ENCODE measurements at places on chromosomes 11 and 22. TPM values are rescaled to one million over a fixed set of nuclear protein-coding genes. Genes with fewer than 3 reads are reported as not detected.

Gene VSIG10L2
- total RNA-seq = not detected

DNA sequence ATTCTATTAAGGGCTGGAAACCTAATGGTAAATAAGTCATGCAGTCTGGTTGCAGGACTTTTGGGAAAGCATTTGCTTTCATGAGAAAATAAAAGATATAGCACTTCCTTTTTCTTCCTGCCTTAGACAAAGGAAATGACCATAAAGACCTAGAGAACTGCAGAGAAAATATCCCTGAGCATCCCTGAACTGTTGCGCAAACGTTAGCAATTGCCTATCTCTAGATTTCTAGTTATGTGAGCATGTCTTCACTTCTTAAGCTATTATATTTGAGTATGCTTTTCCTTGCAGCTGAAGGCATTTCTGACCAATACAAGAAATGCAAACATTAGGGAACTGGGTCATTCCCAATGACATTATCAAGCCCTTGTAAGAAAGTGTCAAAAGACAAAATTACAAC, 110.6 kb downstream of the KIF18A start:
- H3K36me3 ChIP-seq = no peaks in the 10 kb centered on the region
- peaks cover 4% of the 10 kb centered on the region for H3K27me3 ChIP-seq
- no peak for DNase-seq
- no peak overlapping the region for H3K27ac ChIP-seq
- no peaks in the 10 kb centered on the region for H3K4me1 ChIP-seq

DNA sequence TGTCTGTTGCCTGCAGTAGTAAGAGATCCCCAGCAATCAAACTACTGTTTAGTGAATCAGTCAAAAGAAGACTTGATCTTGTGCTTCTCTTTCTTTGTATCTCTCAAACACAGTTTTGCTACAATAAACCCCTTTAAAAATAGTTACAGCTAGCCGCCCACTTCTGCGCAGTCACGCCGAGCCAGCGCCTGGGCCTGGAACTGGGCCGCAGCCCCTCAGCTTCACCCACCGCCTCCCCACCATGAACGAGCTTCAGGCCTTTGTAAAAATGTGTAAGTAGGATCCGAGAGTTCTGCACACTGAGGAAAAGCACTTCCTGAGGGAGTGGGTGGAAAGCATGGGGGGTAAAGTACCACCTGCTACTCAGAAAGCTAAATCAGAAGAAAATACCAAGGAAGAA, 60.5 kb downstream of the CWC15 start:
- no peak overlapping the region for H3K4me3 ChIP-seq
- no peak for DNase-seq
- H3K4me1 ChIP-seq = peaks cover 2% of the 10 kb centered on the region
- no peak overlapping the region for H3K27ac ChIP-seq

GRCh38 chr11:26742966-26743365, 21.1 kb upstream of the SLC5A12 start:
- DNase-seq = no peak
- no peaks in the 10 kb centered on the region for H3K27me3 ChIP-seq
- H3K36me3 ChIP-seq = no peaks in the 10 kb centered on the region
- no peak overlapping the region for H3K4me3 ChIP-seq

- H3K27me3 ChIP-seq = no peaks in the 10 kb centered on the region
- no peak overlapping the region for H3K27ac ChIP-seq
- H3K4me1 ChIP-seq = peaks cover 8% of the 10 kb centered on the region
- no peak overlapping the region for H3K4me3 ChIP-seq
Measured at GRCh38 chr11:62747475-62748160, 6.3 kb downstream of the ZBTB3 start.

DNA sequence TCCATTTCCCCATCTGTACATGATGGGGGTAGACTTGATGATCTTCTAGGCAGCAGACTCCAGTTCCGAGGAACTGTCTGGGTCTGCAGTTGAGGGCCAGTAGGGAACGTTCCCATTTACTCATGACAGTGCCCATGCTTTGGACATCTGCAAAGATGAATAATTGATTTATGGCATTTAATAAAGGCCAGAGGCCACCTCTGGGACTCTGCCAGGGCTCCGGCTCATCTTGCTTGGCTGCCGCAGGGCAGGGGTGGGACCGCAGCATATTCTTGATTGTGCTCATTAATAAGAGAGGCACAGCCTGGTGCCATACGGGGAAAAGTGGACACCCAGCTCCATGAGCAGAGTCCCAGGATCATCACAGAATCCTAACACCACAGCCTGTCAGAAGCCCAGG, 28.1 kb upstream of the KLHL35 start:
- H3K4me3 ChIP-seq = no peak overlapping the region
- no peak for DNase-seq
- H3K4me1 ChIP-seq = peaks cover 3% of the 10 kb centered on the region
- no peaks in the 10 kb centered on the region for H3K27me3 ChIP-seq

DNA sequence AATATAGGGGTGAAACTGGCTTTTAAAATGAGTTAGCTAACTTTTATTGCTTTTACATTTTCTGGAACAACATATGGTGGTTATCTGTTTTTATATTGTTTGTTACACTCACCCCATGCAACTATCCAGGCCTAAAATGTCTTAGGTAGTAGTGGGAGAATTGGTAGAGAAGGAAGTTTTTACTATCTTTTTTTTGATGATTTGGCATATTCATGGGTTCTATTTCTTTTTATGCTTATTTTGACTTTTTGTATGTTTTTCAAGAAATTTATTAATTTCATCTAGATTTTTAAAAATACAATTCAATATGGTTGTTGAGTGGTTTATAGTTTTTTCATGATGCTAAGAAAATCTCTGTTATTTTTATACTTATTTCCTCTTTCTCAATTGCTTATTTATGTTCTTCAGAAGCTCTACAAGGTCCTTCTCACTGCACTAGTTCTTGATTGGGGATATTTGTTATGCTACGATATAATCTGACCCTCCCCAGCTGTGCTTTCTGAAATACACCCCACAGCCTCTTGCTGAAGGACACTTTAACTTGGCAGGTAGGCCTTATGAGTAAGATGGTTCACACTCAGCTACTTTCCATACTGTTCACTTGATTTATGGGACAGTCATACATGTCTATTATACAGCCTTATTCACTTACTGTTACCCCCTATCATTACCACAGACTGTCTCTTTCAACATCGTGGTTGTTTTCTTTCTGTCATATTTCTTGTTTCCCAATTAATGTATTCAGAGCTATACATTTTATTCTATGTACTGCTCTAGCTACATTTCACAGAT, 431.2 kb downstream of the METTL15 start:
- no peaks in the 10 kb centered on the region for H3K4me1 ChIP-seq
- no peak overlapping the region for H3K4me3 ChIP-seq
- no peak for DNase-seq
- H3K27me3 ChIP-seq = no peaks in the 10 kb centered on the region
- H3K36me3 ChIP-seq = no peaks in the 10 kb centered on the region
- no peak overlapping the region for H3K27ac ChIP-seq

GRCh38 chr11:13102865-13103539, 93.9 kb downstream of the RASSF10 start:
- H3K4me3 ChIP-seq = no peak overlapping the region
- peaks cover 2% of the 10 kb centered on the region for H3K4me1 ChIP-seq
- DNase-seq = no peak
- no peak overlapping the region for H3K27ac ChIP-seq
- peaks cover 41% of the 10 kb centered on the region for H3K27me3 ChIP-seq

DNA sequence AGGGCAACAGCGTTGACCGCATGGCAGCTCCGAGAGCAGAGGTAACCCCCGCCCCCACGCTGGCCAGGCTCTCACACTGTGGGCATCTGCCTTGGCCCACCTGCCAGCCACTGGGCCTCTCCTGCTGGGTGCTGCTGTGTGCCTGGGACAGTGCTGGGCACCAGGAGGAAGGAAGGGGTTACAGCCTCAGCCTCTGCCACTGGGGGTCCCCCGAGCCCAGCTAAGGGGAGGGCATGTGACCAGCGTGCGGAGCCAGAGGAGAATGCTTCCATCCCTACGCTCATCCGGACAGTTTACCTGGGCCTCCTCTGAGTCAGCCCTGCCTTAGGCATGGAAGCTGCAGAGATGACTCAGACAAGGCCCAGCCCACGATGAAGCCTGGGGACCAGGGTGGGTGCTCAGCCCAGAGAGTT, 10.9 kb downstream of the NCF4 start:
- peaks cover 17% of the 10 kb centered on the region for H3K4me1 ChIP-seq
- no peak for DNase-seq
- peak overlapping the region; percentile 90 for H3K27ac ChIP-seq
- H3K4me3 ChIP-seq = no peak overlapping the region

DNA sequence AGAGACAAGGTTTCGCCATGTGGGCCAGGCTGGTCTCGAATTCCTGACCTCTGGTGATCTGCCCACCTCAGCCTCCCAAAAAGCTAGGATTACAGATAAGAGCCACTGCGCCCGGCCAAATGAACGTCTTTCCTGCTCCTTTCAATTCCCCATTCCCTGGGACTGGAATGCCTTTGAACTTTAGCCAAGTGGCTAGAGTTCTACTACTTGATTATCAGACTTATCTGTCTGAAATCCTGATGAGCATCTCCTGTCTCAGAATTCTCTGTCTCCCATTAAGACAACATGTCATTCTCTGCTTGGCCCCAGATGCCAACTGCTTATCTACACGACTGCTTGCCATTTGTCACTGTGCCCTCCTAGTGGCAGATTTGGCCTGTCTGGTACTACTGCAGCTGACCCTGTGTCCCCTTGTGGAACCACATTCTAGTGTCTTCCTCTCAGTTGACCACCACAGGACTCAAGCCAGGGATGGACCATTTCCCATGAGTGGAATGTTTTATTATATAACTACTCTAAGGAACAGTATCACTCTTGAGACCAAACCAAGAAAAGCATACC, 33.1 kb upstream of the IPO7 start:
- no peak overlapping the region for H3K4me3 ChIP-seq
- H3K36me3 ChIP-seq = no peaks in the 10 kb centered on the region
- H3K4me1 ChIP-seq = peaks cover 7% of the 10 kb centered on the region

- no peak overlapping the region for H3K4me3 ChIP-seq
Measured at GRCh38 chr11:67999704-68000103, 4.2 kb downstream of the UNC93B1 start.

DNA sequence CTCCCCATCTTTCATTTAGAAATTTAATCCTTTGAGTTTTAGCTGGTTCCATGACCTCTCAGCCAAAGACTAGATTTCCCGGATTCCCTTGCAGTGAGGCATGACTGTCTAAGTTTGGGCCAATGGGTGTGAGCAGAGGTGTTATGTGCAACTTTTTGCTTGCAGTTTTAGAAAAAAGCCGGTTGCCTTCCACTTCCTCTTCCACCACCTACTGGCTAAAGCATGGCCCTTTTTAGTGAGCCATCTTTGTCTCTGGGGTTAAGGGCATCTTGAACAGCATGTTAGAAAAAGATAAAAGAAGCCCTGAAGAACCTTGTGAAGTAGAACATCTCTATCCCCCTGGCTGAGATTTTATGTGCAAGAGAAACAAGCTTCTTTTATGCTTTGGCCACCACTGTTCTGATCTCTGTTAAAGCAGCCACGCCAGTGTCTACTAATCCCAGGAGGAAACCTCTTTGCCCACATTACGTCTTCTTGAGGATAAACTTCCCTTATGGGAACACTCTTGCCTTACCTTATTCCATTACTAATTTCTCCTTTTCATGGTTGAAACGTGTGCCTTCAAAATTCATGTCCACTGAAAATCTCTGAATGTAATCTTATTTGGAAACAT, 279.9 kb downstream of the TENM4 start:
- no peaks in the 10 kb centered on the region for H3K4me1 ChIP-seq
- no peak overlapping the region for H3K4me3 ChIP-seq
- DNase-seq = no peak
- H3K27me3 ChIP-seq = no peaks in the 10 kb centered on the region
- no peak overlapping the region for H3K27ac ChIP-seq

- H3K36me3 ChIP-seq = peaks cover 4% of the 10 kb centered on the region
- H3K27me3 ChIP-seq = no peaks in the 10 kb centered on the region
- peak overlapping the region; percentile 86 for H3K27ac ChIP-seq
- H3K4me1 ChIP-seq = peaks cover 31% of the 10 kb centered on the region
- DNase-seq = no peak
- peak overlapping the region; percentile 45 for H3K4me3 ChIP-seq
Measured at GRCh38 chr11:103070142-103070541, 21.8 kb downstream of the DCUN1D5 start.

- no peaks in the 10 kb centered on the region for H3K27me3 ChIP-seq
- peaks cover 9% of the 10 kb centered on the region for H3K4me1 ChIP-seq
- H3K27ac ChIP-seq = no peak overlapping the region
- no peak for DNase-seq
Measured at GRCh38 chr11:13883042-13883441, 79.5 kb upstream of the SPON1 start.

DNA sequence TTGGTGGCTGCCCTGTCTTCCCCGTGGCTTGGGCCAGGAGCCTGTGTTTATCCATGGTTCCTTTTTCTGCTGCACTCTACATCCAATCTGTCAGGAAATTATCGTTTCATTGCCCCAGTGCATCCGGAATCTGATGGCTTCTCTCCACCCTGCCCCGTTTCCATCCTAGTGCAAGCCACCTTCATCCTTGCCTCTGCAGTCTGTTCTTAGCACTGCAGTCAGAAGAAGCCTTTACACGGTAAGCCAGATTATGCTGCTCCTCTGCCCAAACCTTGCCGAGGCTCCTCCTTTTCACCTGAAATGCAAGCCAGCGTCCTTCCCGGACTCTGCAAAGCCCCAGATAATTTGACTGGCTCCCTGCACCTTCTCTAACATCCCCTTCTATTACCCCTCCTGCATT, 45.1 kb downstream of the PARVG start:
- H3K36me3 ChIP-seq = no peaks in the 10 kb centered on the region
- DNase-seq = no peak
- H3K4me1 ChIP-seq = peaks cover 6% of the 10 kb centered on the region
- H3K27ac ChIP-seq = no peak overlapping the region
- no peak overlapping the region for H3K4me3 ChIP-seq

DNA sequence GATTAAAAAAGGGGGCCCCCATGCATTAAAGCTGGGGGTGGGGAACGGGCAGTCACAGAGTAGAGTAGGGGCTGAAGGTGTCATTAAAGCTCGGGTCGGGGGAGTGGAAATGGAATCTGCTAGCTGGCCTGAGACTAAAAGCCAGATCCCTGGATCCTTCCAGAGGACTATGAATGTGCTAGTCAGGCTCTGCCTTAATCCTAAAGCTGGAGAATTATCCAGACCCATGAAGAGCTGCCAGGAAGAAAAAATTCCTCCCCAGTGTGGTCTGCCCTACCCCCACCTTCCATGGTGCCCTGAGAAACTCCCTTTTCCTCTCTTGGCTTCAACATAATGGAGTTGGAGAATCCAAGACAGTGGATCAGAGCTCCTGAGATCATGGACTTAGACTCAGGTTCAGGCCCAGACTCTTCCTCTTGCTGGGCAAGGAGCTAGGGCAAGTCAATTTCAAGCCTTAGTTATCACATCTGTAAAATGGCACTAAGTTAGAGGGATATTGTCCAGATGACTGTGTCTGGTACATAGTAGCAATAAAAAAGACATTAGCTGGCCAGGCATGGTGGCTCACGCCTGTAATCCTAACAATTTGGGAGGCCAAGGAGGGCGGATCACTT, 24.0 kb upstream of the SMTN start:
- no peak for DNase-seq
- no peak overlapping the region for H3K27ac ChIP-seq
- no peak overlapping the region for H3K4me3 ChIP-seq
- no peaks in the 10 kb centered on the region for H3K27me3 ChIP-seq
- no peaks in the 10 kb centered on the region for H3K4me1 ChIP-seq
- H3K36me3 ChIP-seq = no peaks in the 10 kb centered on the region

Data from T-helper 17 cell (primary cell).